Stimulated activated CD4-positive, alpha-beta T cell treated with anti-CD3 and anti-CD28 coated beads, Interleukin-4, amount 100 ng/mL, for 24 hours (primary cell): ENCODE measurements at places on chromosomes 4 and X.

GRCh38 chr4:161931089-161931488, 232.7 kb downstream of the FSTL5 start:
- DNase-seq, result no peak

GRCh38 chr4:152535360-152535902, 461 bp downstream of the FBXW7 start:
- no peak for DNase-seq

DNA sequence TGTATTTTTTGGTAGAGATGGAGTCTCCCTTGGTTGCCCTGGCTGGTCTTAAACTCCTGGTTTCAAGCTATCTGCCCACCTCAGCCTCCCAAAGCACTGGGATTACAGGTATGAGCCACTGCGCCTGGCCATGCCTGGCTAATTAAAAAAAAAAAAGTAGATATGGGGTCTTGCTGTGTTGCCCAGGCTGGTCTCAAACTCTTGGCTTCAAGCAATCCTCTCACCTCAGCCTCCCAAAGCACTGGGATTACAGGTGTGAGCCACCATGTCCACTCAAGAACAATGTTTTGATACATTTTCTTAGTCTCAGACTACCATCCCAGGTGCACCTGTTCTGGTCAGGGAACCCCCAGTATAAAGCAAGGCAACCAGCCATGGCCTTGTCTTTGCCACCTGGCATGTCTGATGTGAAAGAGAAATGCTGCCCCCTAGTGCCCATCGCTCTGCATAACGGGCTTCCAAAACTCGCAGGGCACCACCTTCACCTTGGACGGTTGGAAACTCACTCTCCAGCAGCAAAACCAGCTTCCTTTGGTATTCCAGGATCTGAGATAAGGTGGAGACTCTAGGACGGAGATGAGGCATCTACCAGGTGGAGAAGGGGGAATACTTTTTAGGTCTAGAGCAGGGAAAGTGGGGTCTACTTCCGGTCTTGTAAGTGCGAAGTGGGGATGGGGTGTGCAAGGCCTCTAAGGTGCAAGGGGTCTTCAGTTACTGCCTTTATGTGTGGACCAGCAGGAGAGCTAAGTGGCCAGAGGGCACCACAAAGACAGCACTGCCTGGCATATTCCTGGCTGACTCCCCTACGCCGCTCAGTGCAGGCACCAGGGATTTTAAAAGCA, 47.7 kb upstream of the AFAP1 start:
- DNase-seq, result peak; percentile 82

- DNase-seq, result no peak
Observed at GRCh38 chr4:17578482-17578891, 1.5 kb downstream of the LAP3 start.
